ENCODE measurements at places on chromosomes 16 and 17.

- no peak for DNase-seq
Observed at GRCh38 chr17:77923135-77923534, 35.4 kb upstream of the TNRC6C start.

- no peak for DNase-seq
Observed at GRCh38 chr17:75762513-75763268, 2.3 kb downstream of the GALK1 start.

GRCh38 chr17:39243155-39243554, 17.4 kb upstream of the STAC2 start:
- no peak for DNase-seq

- no peak for DNase-seq
Observed at GRCh38 chr16:85066346-85066885, 38.8 kb downstream of the KIAA0513 start.

DNA sequence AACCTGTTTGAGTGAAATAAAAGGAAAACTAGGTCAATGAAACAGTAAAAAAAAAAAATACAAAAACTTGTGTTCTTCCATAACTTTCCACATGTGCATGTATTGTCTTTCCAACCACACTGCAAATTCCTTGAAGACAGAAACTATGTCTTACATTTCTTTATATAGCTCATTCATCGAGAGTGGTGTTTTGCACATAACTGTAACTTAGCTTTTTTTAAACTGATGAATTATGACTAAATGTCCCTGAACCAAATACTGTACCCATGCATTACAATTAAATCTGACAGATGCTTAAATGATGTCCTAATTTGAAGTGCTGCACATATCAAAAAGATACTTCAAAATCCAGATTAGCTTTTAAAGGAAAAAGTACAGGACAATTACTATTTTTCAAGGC, 50.1 kb downstream of the BRIP1 start:
- DNase-seq = no peak

DNA sequence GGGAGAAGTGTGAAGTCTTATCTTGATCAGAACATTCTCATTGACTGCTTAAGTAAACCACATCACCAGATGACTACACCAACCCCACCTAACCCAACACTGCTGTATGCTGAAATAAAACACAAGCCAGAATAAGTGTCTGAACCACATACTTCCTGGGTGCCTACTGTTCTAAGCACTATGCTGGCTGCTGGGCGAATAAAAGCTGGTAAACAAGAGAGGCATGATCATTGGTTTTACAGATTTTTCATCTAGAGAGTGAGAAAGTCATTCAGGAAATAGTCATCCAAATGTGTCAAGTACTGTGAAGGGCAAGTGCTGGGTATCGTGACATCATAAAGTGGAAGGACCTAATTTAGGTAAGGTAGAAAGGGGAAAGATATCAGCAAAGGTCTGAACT, 199.0 kb upstream of the SOX9 start:
- DNase-seq = no peak

DNA sequence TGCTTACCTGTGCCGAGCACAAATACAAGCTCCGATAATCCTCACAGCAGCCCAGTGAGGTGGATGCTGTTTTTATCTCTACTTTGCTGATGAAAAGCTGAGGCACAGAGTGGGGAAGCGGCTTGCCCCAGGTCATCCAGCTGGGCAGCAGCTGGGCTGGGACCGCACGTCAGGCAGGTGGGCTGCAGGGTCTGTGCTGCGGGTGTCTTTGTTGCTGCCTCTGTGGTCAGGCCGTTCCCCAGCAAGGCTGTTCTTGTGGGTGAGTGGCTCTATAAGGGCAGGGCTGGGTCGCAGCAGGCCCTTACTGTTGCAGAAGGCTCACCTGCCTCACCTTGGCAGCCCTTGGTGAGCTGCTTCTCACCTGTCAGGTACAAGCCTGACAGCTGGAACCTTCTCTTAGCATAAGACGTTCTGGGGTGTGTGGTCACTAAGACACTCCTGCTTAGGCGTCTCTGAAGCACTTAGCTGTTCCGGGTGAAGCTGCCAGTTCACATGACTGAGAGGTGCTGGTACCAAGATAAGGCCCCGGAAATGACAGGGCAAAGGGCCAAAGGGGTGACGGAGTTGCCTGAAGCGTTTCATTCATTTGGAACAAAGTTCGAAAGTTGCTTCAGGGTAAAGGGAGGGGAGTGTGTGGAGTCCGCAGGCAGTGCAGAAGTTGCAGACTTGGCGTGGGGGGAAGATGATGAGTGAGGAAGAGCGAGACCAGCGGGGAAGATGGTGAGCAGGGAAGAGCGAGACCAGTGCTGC, 17.4 kb downstream of the IRF8 start:
- no peak for DNase-seq

DNA sequence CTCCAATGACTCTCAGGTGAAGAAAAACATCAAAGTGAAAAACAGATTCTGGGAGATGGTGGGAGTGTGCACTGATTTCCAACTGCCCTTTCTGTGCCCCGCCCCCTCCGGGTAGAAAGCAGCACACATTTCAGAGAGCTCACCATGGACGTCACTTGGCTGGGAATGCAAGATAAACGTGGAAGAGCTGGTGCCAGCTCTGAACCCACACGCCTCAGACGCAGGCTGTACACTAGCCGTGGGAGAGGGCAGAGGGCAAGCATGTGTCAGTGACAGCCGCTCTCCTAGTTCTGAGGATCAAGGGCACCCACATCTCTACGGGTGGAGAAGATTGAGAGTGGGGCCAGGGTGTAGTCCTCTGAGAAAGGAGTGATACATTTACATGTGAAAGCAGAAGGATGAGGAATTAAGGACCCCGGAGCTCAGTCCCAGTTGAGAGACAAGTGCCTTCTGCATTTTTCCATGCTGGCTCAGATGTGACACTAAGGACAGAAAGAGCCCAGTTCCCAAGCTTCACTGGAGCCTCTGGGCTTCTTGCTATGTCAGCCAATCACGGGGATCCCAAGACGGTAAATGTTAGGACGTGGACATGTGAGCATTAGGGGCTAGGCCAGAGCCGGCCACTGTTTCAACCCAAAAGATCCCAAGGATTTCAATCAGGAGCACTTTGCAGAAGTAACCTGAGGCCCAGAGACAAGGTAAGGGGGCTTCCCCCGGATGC, 101.3 kb downstream of the ZFHX3 start:
- DNase-seq = no peak

DNA sequence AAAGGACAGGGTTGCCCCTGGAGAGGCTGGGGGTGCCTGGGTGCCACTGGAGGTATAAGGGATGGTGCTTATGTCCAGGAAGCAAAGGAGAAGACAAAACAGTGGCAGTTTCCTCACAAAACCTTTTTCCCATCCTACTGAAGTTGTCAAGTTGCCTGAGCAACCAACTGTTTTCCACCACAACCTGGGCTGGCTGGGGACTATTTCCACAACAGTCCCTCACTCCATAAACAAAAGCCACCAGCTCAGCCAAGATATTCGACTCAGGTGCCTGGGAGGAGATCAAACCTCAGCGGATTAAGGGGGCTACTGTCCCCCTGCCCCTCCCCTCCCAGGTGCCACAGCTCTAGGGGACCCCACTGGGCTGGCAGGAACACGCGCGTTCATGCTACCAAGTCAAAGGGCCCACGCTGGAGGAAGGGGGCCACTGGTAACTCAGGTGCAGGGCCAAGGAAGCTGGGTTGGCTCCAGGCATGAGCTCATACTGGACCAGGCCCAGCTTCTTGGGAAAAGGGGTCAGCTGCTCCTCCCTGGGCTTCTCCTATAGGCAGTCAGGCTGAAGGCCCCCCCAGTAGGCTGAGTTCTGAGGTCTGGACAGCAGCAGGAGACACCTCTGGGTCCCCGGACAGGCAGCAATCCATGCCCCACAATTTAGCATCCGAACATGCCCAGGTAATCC, 45.7 kb upstream of the MRPS23 start:
- no peak for DNase-seq

DNA sequence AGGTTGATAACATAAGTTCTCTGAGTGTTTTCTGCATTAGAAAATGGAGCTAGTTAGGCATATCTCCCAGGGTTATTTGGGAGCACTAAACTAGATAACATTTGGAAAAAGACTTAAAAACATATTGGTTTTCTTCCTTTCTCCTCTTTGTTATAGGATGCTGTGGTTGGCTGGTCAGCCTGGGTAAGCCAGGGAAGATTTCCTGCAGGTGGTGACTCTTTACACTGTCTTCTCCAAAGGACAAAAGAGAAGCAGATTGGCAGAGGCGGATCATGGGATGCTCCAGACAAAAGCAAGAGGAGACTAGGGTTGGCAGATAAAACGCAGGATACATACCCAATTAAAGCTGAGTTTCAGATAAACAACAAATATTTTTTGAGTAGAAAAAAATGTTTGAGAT, 6.2 kb upstream of the CRYBA1 start:
- no peak for DNase-seq

- no peak for DNase-seq
Observed at GRCh38 chr16:85309656-85310587, 197.7 kb upstream of the CIBAR2 start.

DNA sequence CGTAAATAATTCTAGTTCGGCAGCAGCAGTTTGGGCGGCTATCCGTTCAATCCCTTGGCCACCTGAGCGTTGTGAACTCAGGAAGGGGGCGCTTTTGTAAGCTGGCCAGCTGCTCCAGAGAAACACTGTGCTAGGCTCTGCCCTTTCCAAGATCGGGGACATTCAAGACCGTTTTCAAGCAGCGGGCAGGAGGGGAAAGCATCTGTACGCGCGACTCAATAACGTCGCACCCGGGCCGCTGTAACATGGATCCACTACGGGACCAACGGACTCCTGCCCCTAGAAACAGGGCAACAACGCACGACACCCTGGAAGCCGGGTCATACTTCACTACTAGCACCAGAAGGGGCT, 463 bp downstream of the TOP2A start:
- no peak for DNase-seq

DNA sequence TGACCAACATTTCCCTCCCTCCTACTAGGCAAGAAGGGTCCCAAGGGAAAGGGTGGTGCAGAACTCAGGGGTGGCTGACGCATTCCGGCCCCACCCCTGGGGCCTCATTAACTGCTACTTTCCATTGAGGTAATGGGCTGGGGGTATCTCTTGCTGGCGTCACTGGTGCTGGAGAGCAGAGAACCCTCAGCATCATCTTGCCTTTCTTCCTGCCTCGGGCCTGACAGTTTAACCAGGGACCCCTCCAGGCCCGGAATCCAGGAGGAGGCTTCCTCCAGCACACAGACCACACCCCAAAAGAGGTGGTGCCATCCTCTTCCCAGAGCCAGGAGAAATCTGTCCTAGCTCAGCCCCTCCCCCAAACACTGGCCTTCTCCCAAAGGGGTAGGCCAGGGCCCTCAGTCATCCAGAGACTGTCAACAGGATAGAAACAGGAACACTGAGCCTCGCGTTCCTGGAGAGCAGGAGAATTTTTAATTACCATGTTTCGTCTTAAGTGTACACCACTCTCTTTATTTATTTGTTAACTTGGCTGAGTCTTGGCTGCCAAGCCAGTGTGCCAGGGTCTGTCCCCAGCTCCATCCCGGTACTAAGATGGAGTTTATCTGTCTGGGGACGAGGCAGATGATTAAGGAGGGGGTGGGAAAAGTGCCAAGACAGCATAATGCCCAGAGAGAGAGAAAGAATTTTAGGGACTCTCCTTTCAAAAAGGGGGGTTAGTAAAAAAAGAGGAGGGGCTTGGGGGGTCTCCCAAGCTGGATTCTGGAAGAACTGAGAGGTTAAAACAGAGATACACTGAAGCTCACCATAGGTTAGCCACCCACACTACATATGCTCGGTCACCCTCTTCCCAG, 5.1 kb downstream of the ETV4 start:
- no peak for DNase-seq

DNA sequence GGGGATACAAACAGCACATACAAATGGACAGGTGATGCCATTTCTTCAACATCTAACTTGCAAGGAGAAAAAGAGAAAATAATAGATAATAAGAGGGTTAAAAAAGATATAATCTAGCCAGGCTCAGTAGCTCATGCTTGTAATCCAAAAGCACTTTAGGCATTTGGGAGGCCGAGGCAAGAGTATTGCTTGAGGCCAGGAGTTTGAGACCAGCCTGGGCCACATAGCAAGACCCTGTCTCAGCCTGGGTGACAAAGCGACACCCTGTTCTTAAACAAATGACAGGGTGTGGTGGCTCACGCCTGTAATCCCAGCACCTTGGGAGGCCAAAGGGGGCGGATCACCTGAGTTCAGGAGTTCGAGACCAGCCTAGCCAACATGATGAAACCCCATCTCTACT, 19.3 kb downstream of the C16orf87 start:
- no peak for DNase-seq

DNA sequence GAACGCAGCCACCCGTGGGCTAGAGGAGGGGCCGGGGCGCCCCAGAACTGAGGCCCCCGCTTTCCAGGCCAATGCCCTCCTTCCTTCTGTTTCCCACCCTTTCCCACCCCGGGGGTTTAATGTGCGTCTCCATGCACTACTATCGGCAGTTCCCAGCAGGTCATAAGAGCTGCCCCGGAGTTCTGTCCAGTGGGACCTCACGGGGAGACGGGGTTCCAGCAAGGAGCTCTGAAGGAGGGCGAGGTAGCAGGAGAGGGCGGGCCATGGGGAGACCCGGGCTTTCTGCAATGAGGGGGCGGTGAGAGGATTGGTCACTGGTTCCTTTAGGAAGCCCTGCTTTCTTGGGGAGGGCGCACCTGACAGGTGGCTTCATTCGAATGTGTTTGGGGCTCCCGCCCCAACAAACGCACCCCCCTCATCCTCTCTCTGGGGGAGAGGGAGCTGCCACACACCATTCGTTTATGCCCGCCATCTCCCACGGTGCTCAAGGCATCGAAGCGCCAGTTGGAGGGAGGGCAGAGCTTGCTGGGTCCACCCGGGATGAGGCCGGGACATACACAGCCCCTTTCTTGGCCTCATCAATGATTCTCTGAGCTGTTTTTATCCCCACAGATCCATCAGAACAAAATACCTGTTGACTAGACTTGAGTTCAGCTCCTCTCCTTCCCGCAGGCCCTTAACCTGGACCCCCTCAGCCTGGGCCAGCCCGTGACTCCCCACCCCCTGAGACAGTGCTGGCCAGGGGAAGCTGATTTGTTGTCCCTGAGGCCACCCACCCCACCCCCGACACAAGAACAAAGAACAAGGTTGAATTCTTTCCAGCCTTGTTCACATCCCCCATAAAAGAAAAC, 44.1 kb downstream of the SLC7A5 start:
- DNase-seq = no peak

DNA sequence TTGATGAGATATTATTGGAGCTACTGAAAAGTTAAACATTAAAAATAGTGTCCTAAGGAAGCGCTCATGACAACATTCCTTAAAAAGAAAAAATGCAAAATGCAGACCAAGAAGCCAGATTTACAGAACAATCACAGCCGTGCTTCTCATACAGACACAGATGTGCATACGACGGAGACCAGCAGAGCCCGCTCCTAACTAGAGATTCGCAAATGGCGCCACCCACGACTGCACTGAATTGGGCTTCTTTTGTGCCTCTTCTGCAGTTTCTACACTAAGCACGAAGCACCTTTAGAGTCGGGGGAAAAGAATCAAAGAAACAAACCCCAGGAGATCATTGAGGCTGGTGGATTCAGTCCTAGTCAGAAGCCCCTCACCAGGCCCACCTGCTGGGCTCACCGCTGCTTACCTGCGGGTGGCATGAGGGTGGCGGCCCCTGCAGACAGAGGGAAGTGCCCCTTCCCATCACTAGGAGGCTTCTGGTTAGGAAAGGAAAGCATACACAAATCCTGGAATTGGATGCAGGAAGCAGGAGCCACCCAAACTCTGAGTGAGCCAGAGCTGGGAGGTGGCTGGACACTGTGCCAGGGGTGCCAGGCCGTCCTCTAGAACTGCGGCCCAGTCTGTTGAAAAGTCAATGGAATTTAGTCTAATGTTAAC, 64.9 kb upstream of the CHMP6 start:
- DNase-seq = no peak

- no peak for DNase-seq
Observed at GRCh38 chr16:56709443-56710040, 20.4 kb upstream of the NUP93 start.

Data from stimulated activated naive CD4-positive, alpha-beta T cell treated with Interleukin-2 at 50 U/mL for 16 hours (primary cell).